C1 segment of cervical spinal cord (tissue), 14 donors: ENCODE measurements at places on chromosomes 7 and 10.

GRCh38 chr10:6625428-6625827, 45.4 kb upstream of the PRKCQ start:
- DNase-seq: no peak

GRCh38 chr10:103510791-103511752, 17.6 kb downstream of the NEURL1 start:
- no peak for DNase-seq

GRCh38 chr7:101232141-101232850, 5.3 kb downstream of the CLDN15 start:
- DNase-seq: no peak

DNA sequence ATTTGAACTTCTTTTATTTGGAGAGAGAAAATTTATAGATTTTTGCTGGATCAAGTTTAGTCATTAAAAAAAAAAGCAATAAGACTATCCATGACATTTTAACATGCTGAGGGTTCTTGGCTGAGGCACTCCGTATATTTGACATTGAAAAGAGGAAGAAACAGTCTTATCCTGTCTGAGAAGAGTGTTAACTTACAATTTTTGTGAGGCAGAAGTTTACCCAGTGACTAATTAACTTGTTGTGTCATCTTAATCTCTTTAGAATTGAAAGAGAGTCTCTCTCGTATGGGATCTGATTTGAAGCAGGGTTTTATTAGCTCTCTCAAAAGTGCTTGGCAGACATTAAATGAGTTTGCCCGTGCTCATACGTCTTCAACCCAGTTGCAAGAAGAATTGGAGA, 39.3 kb downstream of the SEC23IP start:
- no peak for DNase-seq

DNA sequence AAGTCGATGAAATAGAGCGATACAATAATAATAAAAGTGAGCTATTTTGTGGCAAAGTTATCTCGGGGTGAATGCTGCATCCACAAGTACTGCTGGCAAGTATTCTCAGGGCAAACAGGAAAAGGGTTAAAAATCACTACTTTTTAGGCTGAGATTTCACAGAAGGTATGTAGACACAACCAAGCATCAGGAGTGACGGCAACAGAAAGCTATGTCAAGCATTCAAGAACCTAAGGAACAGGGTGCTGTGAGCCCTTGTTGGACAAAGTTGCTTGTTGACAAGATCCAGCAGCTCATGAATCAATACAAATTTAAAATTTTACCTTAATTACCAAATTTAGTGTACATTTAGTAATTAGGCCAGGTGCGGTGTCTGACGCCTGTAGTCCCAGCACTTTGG, 41.2 kb upstream of the C1QL3 start:
- DNase-seq: no peak

GRCh38 chr10:43648398-43649184, at the start of gene ZNF32:
Gene ZNF32, minus strand, starts transcription at chr10:43648881. Its CDS starts 2,748 bp downstream, at chr10:43646133.
- peak; percentile 79 for DNase-seq

- no peak for DNase-seq
These were observed 594.4 kb upstream of the VSTM2A start for GRCh38 chr7:53947732-53948131.

DNA sequence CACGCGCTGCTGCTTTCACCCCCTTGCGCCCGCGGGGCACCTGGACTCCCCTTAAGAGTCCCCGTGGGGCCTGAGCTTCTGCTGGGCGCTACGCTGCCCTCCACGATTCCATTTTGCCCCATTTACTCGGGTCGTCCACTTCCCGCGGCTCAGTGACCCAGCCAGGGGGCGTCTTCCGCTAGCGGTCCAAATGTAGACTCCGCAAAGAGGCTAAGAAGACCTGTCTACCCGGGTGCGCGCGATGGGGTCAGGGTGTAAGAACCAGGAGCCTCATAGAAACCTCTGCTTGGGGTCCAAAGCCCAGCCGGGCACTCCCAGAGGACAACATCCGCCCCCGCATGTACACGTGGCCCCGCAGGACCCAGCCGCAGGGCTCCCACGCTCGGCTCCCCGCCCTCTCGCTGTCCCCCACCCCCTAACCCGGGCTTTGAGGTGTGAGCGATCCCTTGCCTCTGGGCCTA, 5.2 kb upstream of the HMX2 start:
- DNase-seq: no peak

GRCh38 chr10:35928748-35929147, 286.7 kb upstream of the FZD8 start:
- DNase-seq: no peak
